Testis (tissue), 5 donors: ENCODE measurements at places on chromosomes 2 and 18.

DNA sequence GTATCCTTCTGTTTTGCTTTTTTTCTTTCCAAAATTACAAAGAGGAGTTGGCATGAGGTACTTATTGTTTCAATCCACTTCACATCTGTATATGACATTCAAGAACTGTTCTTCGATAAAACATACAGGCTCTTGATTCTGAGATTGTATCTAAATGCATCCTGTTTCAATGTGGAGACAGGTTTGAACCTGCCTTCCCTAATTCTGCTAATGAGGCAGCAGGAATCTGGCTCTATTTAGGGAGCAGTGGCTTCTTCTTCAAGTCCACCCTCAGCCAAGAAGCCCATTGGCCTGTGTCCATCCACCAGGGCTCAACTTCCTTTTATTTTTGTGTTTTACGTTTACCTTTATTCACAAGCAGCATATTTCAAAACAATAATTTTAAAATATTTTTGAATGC, 84.8 kb upstream of the PIK3C3 start:
- H3K4me1 ChIP-seq, result peaks cover 6% of the 10 kb centered on the region
- no peak for DNase-seq
- H3K27me3 ChIP-seq, result no peaks in the 10 kb centered on the region
- H3K36me3 ChIP-seq, result no peaks in the 10 kb centered on the region

GRCh38 chr2:210315015-210315788, at the start of gene MYL1:
MYL1 (minus strand) TSS chr2:210315174; CDS start chr2:210315042, 132 bp downstream.
- no peak within 1 kb of the TSS for H3K27ac ChIP-seq
- no peak within 1 kb of the TSS for H3K4me3 ChIP-seq
- DNase-seq, result no peak
- H3K36me3 ChIP-seq, result no peaks in the 10 kb centered on the region
- no peaks in the 10 kb centered on the region for H3K27me3 ChIP-seq

DNA sequence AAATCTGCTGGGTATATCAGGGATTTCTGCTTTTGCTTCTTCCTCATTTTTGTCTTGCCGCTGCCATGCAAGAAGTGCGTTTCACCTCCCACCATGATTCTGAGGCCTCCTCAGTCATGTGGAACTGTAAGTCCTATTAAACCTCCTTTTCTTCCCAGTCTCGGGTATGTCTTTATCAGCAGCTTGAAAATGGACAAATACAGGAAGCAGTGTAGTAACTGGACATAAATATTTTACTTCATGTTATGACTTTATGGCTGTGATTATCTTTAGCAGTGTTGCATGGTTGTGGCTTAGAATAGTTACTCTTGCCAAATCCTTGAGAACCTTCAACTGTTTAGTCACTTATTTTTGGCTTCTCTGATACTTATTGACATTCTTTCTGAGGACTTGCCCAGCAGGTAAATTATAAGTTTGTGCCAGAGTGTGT, 66.2 kb upstream of the DLX2 start:
- DNase-seq, result no peak
- no peaks in the 10 kb centered on the region for H3K36me3 ChIP-seq
- no peak overlapping the region for H3K27ac ChIP-seq

- H3K36me3 ChIP-seq, result no peaks in the 10 kb centered on the region
- no peaks in the 10 kb centered on the region for H3K4me1 ChIP-seq
- H3K27ac ChIP-seq, result no peak overlapping the region
Measured at GRCh38 chr2:165007161-165007744, 51.9 kb upstream of the SLC38A11 start.

DNA sequence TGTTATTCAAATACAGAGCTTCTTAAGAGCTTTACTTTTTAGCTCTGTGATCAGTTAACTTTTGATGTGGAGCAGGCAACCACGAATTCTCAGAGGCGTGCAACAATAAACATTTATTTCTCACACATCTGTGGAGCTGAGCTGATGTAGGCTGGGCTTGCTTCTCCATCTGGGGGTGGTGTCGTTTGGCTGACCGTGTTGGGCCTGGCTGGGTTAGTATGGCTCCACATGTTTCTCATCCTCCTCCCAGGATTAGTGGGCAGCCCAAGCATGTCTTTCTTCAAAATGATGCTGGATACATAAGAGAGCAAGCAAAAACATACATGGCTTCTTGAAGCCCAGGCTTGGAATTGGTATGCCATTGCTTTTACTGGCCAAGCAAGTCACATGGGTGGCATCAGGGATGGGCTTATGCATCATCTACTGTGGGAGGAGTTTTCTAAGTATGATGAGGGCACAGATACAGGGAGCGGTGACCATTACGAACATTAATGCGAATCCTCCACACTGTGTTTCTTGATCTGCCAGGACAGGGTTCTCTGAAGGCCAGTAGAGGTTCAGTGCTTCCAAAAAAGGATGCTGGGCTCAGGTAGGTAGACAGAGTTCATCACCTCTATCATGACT, 157.0 kb upstream of the TNP1 start:
- no peaks in the 10 kb centered on the region for H3K36me3 ChIP-seq
- DNase-seq, result no peak
- H3K27ac ChIP-seq, result no peak overlapping the region

DNA sequence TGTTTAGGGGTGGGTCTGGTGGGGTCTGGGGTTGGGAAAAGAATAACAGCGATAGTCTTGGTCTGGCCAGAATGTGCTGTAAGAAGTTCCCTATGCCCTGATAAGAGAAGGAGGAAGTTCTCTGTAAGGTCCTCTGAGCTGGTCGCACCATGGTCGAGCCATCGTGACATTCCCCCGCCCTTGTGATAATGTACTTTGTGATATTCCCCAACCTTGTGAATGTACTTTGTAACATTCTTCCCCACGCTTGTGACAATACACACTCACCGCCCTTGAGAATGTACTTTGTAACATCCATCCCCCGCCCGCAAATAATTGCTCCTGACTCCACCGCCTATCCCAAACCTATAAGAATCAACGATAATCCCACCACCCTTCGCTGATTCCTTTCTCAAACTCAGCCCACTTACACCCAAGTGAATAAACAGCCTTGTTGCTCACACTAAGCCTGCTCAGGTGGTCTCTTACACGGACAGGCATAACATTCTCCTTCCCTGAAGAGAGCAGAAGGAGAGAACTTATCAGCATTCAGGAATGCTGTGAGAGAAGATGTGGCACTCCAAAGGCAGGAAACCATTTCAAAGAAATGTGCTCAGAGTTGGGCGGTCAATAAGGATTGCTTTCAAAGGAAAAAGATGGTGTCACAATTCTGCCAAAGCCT, 17.8 kb upstream of the DUSP19 start:
- no peak overlapping the region for H3K4me3 ChIP-seq
- H3K27me3 ChIP-seq, result no peaks in the 10 kb centered on the region
- H3K36me3 ChIP-seq, result no peaks in the 10 kb centered on the region
- no peak overlapping the region for H3K27ac ChIP-seq
